Stimulated activated CD4-positive, alpha-beta T cell treated with anti-CD3 and anti-CD28 coated beads, Interleukin-1b, Interleukin-23, amount 100 ng/mL, for 4 hours (primary cell): ENCODE measurements at places on chromosomes 4 and X.

DNA sequence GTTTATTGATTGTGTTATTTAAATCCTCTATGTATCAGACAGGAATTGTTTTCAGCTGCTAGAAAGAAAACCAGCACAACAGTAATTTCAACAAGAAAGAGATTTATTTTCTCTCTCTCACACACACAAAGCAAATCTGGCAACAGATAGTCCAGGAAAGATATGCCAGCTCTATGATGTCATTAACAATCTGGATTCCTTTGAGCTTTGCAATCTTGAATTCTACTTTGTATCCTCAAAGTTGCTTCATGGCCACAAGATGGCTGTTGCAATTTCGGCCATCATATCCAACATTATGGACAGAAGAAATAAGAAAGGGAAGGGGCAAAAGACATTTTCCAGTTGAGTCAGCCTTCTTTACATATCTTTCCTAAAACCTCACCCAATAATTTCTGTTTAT lies 19.8 kb upstream of the FMR1 start:
- no peak for DNase-seq

DNA sequence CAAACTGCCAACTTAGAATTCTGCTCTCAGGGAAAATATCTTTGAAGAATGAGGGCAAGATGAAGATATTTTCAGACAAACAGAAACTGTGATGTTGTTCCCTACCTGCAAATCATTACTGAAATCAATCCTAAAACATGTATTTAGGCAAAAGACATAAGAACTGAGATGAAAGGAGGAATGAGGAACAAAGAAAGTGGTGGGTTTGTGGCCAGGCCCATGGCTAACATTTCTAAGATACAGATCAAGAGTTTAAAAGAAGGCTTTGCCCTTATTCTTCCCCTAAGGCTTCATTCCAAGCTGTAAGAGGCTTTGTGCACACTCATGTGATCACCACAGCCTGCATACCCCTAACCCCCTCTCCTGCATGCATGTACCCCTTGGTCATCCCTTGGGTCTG lies 46.5 kb downstream of the ADGRG2 start:
- DNase-seq: no peak

GRCh38 chrX:9586992-9587392 lies 122.1 kb downstream of the TBL1X start:
- no peak for DNase-seq

GRCh38 chr4:63049278-63049677 lies 1360.0 kb downstream of the TECRL start:
- no peak for DNase-seq

- DNase-seq: no peak
Observed at GRCh38 chr4:152063621-152064240, 302.9 kb upstream of the GATB start.

GRCh38 chr4:176844448-176844847 lies 51.7 kb upstream of the VEGFC start:
- no peak for DNase-seq

DNA sequence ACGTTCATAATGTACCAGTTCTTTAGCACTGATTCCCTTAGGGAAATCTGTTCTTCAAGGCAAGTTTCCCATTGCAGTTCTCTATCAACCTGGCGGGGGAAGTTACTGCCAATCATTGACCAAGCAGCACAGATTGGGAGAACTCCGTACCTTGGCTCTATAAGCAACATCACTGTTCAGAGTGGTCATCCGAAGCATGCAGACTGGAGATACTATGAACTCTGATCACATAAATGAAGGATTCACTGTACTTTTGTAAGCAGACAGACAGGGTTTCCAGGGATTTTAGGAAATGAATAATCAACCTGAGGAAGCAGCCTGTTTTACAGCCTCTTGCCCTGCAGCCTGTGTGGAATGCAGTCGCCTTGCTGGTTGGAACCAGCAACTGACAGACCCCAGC lies 63.8 kb upstream of the WWC2 start:
- DNase-seq: no peak

DNA sequence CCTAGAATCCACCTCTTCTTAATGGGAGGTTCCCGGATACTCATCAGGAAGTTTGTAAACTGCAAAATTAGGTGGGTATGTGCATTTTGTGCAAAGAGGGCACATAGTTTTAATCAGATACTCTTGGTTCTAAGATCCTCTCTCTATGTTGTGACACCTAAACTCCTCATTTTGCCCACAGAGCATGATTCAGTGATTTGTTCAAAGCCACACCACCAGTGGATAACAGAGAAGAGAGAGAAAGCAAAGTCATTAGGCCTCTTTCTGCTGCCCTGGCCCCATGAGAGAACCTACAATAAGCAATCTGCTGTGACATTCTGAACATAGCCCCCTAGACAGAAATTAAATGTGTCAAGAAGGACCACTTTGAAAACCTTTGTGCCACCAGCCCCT lies 72.3 kb upstream of the STIM2 start:
- DNase-seq: no peak

DNA sequence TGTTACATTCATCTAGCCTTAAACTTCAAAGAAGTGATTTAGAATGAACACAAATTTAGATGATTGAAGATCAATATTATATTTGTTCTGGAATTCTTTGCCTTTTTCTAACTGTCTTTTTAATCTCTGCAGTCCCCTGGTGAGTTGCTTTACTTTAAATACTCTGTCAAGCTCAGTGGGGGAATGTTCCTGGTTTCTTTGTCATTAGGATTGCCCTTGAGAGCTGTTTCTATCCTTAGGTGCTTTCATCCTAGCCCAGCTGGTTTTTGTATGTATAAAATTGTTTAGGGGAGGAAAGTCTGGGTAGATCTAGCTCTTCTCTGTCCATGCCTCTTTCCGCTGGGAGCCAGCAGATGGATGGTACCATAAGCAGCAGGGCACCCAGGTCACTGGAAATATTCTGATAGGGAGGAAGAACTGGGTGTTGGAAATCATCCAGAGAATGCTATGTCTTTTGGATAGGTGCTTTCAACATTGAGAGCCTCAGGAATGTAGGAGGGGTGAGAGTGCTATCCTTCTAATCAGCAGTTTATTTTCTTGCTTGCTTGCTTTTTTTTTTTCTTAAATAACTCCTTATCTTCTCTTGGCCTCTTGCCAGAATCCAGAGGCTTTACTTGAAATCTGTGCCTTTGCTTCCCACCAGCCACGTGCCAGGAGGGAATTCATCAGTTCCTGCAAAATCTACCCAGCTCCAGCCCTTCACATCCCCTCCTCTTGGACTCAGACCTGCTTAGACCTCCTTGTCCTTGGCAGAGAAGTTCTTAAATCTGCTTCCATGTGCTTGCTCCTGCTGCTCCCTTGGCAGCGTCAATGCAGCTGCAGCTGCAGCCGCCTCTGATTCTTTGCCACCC lies 215.3 kb upstream of the ANXA3 start:
- DNase-seq: no peak

- DNase-seq: no peak
Observed at GRCh38 chr4:26947318-26947717, 86.7 kb downstream of the STIM2 start.

GRCh38 chr4:48347282-48347921 lies 6.1 kb downstream of the SLAIN2 start:
- DNase-seq: no peak

GRCh38 chr4:170089274-170089667 lies 485 bp downstream of the AADAT start:
- no peak for DNase-seq

GRCh38 chr4:147571036-147571770 lies 46.0 kb upstream of the TMEM184C start:
- DNase-seq: no peak

DNA sequence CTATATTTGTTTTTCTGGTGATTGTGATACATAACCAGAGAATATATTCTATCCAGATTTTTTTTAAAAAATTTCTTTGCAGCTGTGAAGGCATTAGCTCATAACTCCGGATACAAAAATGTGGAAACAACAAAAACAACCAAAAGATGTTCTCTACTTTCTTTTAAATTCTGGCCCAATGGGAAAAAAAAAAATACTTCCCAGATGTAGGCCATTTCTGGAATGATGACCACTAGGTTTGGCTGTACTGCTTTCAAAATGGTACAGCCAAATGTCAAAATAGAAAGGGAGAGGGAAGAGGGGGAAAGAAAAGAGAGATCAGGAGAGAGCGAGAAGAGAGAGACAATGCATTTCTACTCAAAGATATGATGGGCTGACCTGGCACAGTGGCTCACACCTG lies 14.6 kb downstream of the ANOS1 start:
- no peak for DNase-seq

DNA sequence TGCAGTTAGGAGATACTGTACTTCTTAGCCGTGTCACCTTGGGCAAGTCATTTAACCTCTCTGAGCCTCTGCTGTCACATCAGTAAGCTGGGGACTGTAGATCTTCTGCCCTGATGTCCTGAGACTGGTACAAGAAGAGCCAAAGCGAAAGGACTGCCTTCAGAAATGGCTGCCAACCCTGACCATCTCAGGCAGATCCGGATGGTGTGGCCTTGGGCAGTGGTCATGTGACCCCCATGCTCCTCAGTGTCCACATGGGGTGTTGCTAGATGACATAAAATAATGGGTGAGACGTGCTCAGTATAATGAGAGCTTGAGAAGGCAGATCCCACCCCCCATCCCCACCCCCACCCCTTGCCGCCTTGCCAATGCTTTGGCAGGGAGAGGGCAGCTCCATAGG lies 60.4 kb upstream of the MTM1 start:
- no peak for DNase-seq

DNA sequence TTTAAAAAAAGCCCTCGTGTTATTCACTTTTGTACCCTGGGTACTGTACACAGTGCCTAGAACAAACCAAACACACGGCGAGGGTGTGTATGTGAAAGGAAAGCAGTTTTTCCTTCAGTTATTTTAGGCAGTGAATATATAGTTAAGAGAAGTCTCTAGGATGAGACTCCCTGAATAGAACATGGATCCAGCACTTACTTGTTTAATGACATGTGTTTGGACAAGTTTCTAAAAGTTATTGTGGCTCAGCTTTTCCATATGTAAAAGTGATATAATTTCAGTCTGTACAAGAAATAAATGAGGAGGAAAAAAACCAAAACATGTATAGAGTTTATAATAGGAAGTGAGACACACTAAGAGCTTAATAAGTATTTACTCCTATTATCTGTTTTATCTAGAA lies 273.2 kb downstream of the ADGRL3 start:
- DNase-seq: no peak

GRCh38 chr4:165515201-165515600 lies 136.4 kb downstream of the CPE start:
- no peak for DNase-seq

DNA sequence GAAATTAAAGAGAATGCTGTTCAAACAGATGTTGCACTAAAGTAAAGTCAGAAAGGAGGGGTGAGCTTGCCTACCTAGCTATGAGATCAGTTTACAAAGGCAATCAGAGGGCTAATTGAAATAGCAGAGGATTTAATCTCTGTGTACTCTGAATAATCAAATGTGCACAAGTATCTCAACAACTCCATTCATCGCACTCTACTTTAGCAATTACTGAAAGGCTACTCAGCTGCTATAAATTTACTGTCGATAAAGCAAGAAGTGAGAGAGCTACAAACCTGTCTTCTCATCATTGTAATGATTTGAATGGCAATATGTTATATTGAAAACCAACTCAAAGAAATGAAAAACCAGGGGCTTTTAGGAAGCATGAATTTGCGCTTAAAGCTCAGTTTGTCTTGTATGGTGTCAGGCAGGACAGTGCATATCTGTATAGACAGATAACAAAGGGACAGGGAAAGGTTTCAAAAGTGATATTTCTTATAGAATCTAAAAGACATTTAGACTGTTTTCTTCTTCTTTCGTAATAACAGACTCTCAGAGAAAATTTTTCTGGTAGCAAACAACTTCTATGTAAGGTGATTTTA lies 34.8 kb downstream of the GC start:
- DNase-seq: no peak

GRCh38 chr4:169345316-169345721 lies 74.6 kb upstream of the SH3RF1 start:
- no peak for DNase-seq

DNA sequence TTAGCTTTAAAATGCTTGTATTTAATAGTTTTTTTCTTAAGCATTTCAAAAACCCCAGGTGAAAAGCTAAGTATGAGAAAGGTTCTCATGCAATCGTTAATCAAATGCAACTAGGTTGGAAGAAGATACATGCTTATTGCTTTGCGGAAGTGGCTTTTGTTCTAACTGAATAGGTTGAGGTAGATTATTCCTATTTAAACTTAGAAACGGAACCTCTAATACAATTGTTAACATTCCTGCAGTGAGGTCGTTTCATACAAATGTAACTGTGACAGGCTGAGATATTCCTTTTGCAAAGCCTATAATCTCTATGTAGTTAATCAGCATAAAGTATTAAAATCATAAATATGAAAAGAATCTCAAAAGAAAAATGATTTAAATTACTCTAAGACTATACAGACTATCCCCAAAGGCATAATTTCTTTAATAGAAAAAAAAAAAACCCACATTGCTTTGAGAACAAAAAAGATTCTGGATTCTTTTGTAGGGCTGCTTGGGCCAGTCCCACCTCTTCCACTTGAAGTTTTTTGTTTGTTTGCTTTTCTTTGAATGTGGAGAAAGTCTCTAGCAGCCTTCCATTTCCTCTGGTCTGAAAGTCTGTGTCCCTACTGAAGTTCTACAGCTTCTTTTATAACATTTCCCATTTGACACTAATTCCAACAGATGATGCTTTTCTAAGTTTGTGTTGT lies 25.6 kb upstream of the SORBS2 start:
- DNase-seq: no peak

DNA sequence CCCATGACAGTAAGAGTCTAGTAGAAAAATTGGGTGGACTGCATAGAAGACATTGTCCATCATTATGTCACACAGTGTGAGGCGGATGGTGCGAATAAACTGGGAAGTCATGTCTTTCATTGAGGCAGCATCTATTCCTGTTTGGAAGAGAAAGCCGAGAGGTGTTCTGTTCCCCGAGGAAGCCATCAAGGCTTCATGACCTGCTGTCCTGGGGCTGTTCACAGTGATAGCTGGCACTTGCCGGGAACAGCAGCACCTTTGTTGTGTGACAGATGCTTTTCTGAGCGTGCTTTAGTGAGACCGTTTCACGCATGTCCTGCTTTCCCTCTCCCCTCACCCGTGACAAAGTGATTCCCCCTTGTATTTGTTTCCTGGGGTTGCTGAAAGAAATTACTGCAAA lies 20.3 kb downstream of the RGS12 start:
- no peak for DNase-seq

GRCh38 chr4:171441300-171441941 lies 371.8 kb upstream of the GALNTL6 start:
- DNase-seq: no peak

DNA sequence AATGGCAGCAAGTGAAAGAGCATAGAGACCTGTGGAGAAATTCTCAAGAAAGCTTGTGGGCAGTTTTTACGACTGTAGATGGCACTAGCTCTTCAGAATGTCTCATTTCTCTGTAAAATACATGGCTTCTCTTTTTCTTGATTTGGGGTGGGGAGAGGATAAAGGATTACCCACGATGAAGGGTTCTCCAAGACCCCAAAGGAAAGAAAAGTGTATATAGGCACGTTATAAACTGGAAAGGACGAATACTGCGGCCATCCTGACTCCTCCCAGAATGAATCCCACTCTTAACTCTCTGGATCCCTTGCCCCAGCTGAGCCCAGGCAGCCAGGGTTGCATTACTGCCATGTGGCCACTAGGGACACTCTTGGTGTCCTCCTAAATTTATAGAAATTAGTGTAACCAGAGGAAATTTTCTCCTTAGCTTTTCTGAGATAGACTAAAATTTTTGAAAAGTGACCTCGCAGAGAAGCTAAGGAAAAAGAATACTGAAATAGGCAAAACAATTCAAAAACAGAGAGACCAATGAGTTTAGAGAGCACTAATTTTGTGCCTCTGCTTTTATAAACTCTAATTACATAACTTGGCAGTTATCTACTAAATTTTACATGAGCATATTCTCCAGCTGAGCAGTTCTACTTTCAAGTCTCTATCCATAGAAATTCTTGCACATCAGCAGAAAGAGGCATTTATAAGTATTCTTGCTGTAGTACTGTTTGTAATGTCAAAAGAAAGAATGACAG lies 37.8 kb upstream of the PCDH19 start:
- no peak for DNase-seq
